ENCODE measurements at places on chromosomes 7 and 10. TPM values are rescaled to one million over a fixed set of nuclear protein-coding genes. Genes with fewer than 3 reads are reported as not detected.

KCNIP2 gene
- total RNA-seq = 1.8 TPM

SORBS1 gene
- 1.8 TPM for total RNA-seq

- DNase-seq = no peak
Measured at GRCh38 chr7:83574616-83575015, 74.3 kb downstream of the SEMA3E start.

GRCh38 chr7:90910136-90910535 is 314.0 kb downstream of the CDK14 start:
- DNase-seq = no peak

DNA sequence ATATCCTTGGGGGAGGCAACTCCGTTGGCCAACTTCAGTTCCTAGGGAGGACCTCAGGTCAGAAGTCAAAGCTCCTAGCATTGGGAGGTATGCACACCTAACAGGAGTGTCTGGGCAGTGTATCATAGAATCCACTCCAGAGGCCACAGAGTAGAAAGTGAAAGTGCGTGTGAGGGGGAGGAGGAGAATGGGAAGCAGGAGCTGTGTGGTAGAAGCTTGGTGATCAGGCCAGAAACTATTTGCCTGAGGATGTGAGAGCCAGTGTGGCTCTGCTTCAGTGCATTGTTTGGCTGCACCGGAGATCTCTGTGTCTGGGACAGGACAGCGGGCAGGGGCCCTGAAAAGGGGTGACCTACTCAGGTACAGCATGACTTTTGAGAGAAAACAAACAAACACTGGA is 557.4 kb upstream of the VSTM2A start:
- no peak for DNase-seq

NUDT1 gene
- total RNA-seq = 114 TPM

SOSTDC1 gene
- total RNA-seq = not detected

GPR15LG gene
- total RNA-seq = not detected

HELLS gene
- 135 TPM for total RNA-seq

DNA sequence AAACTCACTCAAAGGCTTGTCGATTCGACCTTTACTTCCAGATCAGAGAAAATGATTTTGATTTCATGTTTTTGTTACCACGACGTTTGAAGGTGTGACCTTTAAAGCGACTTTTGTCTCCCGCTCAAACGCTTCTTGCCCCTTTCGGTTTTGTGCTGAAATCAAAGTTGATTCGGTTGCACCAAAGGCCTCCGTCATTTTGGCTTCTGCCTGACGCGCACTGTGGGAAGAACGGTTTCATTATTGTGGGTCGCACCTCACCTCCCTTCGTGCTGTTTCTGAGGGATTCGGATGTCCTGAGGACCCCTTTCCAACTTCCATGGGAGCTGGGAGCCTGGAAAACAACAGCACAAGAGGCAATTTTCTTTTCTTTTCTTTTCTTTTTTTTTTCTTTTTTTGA is 176.9 kb downstream of the DNAJB6 start:
- no peak for DNase-seq

DNA sequence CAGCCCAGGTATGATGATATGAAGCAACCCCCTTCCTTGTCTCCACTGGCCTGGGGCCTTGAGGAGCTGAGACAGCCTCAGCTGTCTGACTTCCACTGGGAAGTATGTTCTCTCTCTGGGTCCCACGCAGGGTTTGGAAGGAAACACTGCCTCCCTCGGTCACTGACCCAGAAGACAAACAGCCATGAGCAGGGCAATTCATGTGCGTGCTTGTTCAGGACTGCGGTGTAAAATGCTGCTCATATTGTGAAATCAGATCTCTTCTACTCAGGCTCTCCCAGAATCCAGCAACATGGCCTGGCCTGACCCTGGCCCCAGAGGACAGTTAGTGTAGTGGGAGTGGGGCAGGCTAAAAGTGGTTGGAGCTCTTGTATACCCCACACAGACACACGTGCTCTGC is 2.8 kb downstream of the CLCN1 start:
- no peak for DNase-seq

PLXNA4 gene
- 0.24 TPM for total RNA-seq

DNA sequence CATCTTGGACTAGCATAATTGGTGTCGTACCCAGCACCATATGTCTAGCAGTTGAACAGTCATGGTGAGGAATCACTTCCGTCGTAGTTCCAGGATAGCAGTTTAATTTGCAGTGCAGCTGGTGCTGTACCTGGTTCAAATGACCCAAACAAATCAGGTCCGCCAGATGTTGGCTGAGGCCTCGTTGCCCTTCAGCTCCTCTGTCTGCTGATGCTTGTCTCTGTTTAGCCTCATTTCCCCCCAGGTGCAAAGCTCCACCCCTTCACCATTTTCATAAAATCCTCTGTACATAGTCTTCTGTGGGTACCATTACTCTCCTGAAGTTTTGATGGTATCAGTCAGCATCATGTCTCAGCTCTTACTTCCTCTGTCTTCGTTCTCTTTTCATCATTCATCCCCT is 35.1 kb downstream of the UMAD1 start:
- no peak for DNase-seq

DNA sequence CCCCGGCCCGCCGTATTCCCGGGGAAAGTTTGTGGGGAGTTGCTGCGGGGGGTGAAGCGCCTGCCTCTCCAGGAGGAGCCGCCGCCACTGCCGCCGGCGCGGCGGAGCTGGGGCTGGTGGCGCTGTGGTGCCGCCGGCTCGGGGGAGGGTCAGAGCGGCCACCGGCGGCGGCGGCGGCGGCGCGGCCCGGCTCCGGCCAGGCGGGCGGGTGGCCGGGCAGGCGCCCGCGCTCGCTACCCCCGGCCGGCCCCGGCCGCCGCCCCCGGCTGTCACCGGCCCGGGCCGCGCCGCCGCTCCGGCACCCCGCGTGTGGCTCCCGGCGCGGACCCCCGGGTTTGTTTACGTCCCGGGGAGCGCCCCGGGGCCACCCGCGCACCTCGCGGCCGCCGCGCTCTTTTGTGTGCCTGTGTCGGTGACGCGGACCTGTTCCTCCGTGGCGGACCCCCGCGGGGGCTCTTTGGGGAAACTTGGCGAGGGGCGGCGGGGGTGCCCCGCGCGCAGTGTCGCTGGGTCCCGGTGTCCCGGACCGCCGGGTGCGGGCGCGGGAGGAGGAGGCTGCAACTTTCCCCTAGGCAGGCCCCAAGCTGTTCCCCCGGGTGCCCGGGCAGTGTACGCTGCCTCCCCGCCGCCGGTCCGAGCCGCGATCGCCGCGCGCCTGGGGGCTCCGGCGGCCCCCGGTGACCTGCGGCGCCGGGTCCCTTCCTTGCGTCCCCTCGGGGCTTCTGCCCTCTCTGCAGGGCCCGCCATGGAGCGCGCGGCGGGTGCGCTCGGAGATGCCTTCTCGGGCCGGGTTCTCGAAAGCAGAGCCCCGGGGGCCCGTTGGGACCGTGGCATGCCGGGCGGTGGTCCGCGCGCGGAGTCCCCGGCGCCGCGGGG is 593 bp upstream of the CUX1 start:
- DNase-seq = peak; percentile 30

GRCh38 chr10:119686465-119687191 is 35.4 kb downstream of the BAG3 start:
- DNase-seq = peak; percentile 90

DNA sequence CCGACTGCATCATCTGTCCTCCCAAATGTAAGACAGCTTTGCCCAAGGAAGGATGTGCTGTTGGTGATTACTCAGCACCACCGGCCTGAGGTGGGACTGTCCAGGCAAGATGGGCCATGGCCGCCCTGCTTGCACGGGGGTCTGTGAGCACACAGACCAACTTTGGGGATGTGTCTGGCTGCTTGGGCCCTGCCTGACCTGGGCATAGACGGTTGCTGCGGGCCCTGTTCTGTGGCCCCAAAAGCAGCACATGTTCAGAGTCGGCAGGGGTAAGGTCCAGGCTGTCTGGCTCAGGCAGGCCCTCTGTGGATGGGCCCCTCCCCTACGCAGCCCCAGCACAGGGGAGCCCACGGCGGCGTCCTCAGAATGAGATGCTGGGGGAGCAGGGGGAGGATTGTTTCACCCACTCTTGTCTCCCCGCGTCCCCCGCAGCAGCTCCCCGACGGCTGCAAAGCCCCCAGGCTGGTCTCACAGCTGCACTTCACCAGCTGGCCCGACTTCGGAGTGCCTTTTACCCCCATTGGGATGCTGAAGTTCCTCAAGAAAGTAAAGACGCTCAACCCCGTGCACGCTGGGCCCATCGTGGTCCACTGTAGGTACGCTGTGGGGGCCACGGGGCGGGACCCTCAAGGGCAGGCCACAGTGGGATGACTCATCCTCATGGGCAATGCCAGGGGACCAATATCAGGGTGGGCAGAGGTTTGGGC is 58.4 kb downstream of the MKI67 start:
- peak; percentile 7 for DNase-seq

DNA sequence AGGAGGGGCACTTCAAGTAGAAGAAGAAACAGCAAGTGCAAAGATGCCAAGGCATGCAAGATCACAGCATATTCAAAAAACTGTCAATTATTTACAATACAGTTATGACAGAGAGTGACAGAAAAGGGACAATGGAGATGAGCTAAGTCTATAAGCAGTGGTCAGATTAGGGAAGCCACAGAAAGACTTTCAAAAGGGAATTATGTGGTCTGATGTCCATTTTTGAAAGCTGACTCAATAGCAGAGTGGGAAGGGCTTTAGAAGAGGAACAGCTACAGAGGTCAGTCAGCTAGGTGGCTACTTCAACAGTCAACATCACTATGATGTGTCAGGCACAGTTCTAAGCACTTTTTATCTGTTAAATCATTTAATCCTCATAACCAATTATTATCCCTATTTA is 45.2 kb upstream of the SPOCK2 start:
- DNase-seq = no peak

DNA sequence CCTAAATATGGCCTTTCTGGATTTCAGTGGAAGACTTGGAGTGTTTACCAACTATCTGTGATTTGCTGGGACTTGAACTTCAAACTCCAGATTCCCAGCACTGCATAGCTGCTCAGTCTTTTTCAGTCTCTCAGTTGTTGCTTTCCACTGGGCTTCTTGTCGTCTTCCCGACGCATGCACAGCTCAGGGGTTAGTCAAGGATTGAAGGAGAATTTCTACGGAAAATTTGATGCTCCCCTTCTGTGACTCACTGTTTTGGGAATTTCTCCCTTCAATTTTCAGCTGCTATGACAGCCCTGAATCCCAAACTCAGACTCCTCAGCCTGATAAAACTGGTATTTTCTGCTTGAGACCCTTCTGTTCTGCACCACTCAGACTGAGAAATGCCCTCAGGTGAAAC is 91.7 kb downstream of the CYP26A1 start:
- no peak for DNase-seq

EGR2 gene
- total RNA-seq = 66.9 TPM

GRCh38 chr7:24783698-24784097 is 26.4 kb upstream of the GSDME start:
- no peak for DNase-seq

TMEM236 gene
- total RNA-seq = 0.07 TPM

SLC25A28 gene
- 69.9 TPM for total RNA-seq

PNLIPRP3 gene
- total RNA-seq = not detected

DNA sequence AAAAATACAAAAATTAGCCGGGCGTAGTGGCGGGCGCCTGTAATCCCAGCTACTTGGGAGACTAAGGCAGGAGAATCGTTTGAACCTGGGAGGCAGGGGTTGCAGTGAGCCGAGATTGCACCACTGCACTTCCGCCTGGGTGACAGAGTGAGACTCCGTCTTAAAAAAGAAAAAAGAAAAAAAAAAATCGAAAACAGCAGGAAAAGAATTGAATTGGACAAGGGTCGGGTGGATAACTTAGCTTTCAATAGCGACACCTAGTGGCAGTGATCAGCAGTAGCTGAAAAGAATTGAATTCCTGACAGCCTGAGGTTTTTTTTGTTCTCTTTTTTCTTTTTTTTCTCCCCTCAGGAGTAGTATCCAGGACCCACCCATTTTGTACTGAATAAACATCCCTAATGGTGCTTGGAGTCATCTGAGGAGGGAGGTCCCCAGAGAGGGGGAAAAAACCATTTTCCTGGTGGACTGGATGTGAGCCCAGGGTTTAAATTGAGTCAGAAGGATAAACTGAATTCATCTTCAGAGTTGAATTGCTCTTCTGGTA is 55.1 kb downstream of the CYCS start:
- peak; percentile 45 for DNase-seq

DNA sequence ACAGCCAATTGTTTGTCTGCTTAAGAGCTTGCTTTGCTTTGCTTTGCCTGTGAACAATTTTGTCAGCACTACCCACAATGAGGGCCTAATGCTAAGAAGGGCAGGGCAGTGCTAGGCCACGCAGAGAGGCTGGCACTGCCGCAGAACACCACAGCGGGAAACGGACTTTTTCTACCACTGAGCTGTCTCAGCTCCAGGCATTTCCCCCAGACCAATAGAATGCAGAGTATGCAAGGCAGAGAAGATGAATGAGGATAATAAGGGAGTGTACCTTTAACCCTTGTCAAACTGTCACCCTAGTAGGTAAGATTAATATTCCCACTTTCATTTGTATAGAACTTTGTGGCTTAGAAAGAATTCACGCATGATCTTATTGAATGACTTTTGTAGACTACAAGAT is 104.5 kb downstream of the SH3PXD2A start:
- DNase-seq = no peak

SLC26A5 gene
- total RNA-seq = not detected

TAS2R41 gene
- not detected for total RNA-seq

DNA sequence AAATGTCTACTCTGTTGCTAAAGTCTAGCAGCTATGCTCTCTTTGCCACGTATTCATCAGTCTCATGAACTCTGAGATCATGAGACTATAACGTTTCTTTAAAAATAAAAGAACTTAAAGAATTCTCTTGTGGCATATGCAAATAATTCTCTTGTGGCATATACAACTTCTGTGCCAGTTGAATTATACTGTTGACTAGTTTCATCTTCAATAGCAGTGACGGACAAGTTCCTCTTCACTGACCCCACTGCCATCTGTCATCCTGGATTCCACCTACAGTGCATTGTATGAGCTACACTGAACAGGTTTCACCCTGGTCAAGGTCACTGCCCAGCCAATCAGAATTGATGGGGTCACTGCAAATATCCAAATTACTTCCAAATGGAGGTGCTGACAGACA is 88.2 kb downstream of the CD36 start:
- no peak for DNase-seq

GRCh38 chr10:48772059-48772458 is 87.4 kb downstream of the WDFY4 start:
- DNase-seq = no peak
